ENCODE measurements at places on chromosomes 1 and 21.

DNA sequence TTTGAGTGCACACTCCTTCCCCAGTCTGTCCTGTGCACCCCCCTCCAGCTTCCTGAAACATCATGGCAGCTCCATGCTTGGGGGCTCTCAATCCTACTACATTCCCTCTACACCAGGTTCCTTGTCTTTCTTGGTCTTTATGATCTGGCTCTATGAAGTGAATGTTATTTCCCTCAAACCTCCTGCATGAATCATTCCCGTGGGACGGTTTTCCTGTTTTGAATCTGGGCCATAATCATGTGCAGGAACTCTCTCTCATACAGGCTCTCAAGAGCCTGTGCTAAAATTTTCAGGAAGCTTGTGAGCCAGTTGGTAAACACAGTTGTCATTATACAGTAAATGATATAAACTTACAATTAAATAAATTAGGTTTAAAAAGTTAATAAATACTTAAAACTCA is 89.8 kb upstream of the KCNE2 start:
- no peak for DNase-seq

GRCh38 chr1:32557812-32558211 is 18.6 kb downstream of the ZBTB8A start:
- DNase-seq = no peak

- no peak for DNase-seq
Measured at GRCh38 chr1:226889616-226890330, 19.4 kb downstream of the PSEN2 start.

GRCh38 chr1:40890771-40891170 is 28.6 kb upstream of the CITED4 start:
- DNase-seq = no peak

- DNase-seq = no peak
Measured at GRCh38 chr21:27734146-27734545, 767.3 kb upstream of the ADAMTS5 start.

DNA sequence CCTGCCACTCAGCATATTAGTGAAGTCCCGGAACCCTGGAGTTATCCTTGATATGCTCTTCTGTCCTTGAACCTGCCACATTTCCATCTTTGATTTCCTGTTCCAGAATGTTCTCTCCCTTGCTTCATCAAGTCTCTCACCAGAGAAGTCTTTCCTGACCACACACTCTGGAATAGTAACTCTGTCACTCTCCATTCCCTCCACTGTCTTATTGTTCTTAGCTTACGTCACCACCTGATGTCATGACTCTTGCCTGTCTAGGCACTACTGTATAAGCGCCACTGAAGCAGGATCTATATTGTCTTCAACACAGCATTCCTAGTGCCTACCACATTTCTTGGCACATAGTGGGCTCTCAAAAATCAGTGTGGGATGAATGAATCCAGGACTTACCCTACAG is 65.4 kb upstream of the SMYD2 start:
- no peak for DNase-seq

- no peak for DNase-seq
Measured at GRCh38 chr1:10108134-10108663, 75.4 kb downstream of the UBE4B start.

DNA sequence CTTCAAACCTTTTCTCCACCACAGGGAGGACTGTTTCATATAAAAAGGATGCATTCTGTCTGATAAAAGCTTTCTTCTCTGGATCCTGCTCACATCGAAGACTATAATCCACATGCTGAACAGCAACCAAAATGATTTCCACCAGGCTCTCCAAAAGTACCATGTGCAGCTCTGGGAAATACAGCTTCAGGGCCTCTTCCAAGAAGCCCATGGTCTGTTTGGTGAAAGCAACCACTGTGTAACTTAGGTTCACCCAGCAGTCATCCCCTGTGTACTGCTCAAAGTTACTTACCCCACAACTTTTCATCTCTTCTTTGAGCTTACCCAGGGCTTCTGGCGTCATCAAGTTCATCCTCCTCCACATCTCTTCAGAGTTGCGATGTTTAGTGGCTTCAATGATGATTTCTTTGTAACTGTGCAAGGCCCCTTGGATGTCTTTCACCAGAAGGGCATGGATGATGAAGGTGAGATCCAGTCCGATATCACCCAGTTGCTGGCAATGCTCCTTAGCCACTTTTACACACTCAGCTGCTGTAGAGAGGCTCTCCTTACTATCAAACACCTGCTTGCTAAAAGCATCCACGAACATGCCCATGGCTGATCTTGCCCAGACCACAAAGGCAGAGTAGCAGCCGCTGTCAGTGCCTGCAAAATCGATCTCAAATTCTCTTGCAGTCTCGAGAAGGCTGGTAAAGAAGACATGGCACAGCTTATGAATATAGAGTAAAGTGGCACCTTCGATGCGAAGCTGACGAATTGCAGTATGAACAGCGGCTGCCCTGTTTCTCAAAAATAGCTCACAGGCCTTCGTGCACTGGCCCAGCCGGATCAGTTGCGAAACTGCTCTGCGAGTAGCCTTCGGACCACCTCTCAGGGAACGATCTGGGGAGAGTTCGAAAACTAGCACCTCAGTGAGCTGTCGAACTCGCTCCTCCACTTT is 1.7 kb downstream of the EXOC8 start:
- DNase-seq = no peak

DNA sequence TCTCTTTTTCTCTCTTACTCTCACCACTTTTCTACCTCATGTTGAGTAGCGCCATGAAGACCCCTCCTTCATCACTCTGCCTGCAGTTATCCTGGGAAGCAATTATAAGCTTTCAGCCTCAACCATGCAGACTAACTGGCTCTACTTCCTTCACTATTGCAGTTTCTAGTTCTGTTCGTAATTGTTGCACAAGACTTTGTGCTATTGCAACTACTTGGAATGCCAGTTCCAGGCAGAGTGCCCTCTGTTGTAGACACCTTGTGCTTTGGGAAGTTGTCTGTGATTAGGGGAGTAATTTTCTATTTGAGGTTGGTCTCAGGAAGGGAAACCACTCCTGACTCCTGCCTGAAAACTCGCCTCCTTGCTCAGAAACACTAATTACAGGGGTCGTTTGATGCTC is 19.4 kb downstream of the PGM1 start:
- no peak for DNase-seq

- DNase-seq = peak; percentile 53
Measured at GRCh38 chr1:6459850-6460265, 6.1 kb downstream of the TNFRSF25 start.

- DNase-seq = no peak
Measured at GRCh38 chr1:154551474-154551873, 7.0 kb downstream of the UBE2Q1 start.

DNA sequence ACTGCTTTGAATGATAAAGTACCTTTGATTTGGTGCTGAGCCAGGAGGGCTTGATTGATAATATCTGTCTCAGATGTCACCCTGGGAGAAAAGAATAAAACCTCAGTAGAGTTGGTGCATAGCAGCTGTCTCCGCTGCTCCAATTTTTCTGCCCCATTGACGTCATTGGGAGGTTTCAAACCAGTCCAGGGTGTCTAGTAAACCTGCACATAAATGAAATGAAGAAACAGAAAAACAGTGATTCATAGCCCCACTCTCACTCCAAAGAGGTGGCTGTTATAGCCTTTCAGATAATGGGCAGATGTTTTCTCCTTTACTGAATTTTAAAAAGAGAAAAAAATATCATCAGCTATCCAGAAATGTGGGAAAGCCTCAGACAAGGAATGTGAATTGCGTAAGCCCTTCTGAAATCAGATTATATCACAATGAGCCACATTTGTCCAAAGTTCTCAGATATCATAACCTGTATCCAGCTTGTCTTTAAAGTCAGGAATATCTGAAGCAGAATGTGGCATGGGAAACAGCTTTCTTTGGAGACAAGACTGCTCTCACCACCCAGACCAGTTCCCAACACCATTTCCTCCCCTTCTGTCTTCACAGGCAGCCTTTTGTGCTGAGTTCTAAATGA is 351.3 kb upstream of the SGIP1 start:
- no peak for DNase-seq

GRCh38 chr1:204509186-204509635 is 7.0 kb upstream of the MDM4 start:
- DNase-seq = no peak

- no peak for DNase-seq
Measured at GRCh38 chr1:2014741-2015735, 4.1 kb upstream of the GABRD start.

- no peak for DNase-seq
Measured at GRCh38 chr1:151728151-151729054, 7.1 kb downstream of the RIIAD1 start.

GRCh38 chr1:92367496-92367895 is 68.6 kb downstream of the RPAP2 start:
- DNase-seq = no peak

DNA sequence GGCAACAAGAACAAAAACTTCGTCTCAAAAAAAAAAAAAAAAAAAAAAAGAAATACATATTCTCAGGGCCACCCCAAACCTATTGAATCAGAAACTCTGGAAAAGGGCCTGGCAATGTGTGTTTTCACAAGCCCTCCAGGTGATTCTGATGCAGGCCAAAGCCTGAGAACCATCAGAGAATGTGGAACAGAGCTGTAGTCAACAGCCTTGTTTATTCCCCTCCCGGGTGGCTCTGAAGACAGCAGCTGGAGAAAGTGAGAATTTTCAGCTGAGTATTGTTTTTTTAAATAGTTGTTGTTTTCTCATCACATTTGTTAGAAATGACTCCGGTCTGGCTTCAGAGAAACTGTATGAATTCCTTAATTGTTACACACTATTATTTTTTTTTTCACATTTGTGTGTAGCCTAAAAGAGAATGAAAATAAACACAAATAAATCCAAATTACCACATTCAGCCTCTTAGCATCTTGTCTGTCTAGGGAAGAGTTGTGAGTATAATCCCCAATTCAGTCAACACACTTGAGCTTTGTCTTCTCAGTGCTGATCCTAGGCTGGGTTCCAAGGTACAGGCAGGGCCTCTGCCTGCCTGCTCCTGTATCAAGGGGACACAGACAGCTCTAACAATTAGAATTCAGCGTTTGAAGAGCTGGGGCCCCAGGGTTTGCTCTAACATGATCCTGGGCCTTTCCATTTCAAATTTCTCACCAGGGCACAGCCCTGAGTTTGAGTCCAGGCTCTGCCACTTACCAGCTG is 6.6 kb upstream of the AZIN2 start:
- DNase-seq = no peak

DNA sequence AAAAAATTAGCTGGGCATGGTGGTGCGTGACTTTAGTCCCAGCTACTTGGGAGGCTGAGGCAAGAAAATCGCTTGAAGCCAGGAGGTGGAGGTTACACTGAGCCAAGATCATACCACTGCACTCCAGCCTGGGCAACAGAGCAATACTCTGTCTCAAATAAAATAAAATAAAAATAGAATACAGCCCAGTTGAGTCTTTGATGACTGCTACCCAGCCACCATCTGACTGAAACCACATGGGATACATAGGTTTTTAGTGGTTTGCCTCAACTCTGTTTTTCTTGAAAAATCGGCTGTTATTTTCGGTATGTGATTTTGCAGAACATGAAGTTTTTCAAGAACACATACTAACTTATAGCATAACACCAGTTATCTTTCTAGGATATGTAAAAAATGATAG is 46.5 kb downstream of the EPRS1 start:
- no peak for DNase-seq

GRCh38 chr21:37828556-37828955 is 87.7 kb downstream of the KCNJ6 start:
- no peak for DNase-seq

- DNase-seq = no peak
Measured at GRCh38 chr1:209455661-209456358, 127.7 kb upstream of the CAMK1G start.

DNA sequence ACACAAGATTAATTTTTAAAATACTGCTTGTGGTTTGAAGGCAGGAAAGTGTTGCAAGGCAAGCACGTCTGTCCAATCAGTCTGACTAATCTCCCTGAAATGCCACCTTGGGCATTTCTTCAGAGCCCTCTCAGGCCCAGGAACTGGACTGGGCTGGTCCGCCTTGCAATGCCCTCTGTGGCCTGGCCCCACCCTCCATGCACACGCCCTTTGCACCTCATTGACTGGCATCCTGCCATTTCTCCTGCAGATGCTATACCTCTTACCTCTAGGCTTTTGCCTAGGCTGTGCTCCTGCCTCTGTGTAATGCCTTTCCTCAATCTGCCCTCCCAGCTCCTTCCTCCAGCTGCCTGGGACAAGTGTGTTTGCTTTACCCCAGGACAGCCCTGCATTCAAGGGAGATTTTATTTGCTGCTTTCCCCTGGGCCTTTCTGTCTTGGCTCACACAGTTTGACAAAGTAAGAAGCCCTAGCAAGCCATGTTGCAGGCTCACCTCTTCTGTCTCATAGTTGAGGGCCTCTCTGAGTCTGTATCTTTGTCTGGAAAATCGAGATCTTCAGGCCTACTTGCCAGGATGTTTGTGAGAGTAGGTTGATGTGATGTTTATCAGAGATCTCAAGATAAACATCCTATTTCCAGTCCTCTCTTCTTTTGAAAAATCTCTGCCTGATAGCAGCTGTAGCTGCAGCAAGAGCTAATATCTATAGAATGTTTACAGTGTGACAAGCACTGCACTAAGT is 149.2 kb upstream of the JUN start:
- DNase-seq = no peak

GRCh38 chr1:248757784-248758195 is 2.2 kb upstream of the LYPD8 start:
- DNase-seq = no peak

DNA sequence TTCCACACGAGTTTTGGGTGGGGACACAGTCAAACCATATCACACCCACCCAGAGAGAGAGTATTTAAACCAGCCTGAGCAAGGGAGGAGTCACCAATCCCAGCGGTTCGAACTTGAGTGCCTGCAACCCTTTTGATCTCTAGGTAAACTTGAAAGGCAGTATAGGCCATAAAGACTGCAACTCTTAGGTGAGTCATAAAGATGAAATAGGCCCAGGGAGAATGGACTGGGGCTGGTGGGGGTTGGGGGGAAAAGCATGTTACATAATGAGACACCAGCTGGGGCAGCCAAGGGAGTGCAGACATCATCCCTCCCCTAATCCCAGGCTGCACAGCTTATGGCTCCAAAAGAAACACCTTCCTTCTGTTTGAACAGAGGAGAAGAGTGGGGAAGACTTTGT is 99.8 kb upstream of the LHX8 start:
- DNase-seq = no peak

- DNase-seq = no peak
Measured at GRCh38 chr1:200180821-200181220, 153.3 kb downstream of the NR5A2 start.

DNA sequence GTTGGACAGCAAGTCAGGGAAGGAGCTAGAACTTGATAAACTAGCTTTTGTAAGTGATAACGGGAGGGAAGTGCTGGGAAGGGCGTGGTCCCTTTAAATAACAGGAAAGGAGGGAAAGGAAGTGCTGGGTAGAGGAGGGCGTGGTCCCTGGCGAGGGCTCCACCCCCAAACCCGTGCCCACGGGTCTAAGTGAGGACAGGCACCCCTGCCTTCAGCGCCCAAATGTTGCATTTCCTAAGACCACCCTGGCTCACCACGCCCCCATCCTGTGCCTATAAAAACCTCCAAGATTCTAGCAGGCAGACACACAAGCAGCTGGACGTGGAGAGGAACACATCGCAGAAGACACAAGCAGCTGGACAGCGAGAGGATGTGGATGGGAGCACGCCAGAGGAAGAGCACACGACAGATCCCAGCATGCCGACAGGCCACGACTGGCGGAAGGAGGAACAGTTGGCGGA is 58.5 kb downstream of the PALMD start:
- no peak for DNase-seq

Measured in stimulated activated CD4-positive, alpha-beta T cell treated with anti-CD3 and anti-CD28 coated beads, TNF-alpha, amount 100 ng/mL, for 1 hour (primary cell).